ENCODE measurements at places on chromosomes 2 and 18.

DNA sequence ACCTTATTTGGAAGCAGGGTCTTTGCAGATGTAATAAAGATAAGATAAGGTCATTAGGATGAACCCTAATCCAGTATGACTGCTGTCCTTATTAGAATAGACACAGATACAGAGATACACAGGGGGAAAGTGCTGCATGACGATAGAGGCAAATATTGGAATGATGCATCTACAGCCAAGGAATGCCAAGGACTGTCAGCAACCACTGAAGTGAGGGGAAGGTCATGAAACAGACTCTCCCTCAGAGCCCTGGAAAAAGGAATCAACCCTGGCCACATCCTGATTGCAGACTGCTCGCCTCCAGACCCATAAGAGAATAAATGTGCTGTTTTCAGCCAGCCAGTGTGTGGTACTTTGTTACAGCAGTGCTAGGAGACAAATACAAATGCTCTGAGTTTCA is 14.8 kb downstream of the TMEM237 start:
- DNase-seq, result no peak

DNA sequence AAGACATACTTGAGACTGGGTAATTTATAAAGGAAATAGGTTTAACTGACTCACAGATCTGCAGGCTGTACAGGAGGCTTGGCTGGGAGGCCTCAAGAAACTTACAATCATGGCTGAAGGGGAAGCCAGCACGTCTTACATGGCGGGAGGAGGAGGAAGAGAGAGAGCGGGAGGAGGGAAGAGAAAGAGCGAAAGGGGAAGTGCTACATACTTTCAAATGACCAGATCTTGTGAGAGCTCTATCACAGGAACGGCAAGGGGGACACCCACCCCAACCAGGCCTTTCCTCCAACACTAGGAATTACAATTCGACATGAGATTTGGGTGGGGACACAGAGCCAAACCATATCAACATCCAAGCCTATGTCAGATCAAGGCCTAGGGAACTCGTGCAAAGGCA is 24.2 kb downstream of the MYL12B start:
- no peak for DNase-seq

DNA sequence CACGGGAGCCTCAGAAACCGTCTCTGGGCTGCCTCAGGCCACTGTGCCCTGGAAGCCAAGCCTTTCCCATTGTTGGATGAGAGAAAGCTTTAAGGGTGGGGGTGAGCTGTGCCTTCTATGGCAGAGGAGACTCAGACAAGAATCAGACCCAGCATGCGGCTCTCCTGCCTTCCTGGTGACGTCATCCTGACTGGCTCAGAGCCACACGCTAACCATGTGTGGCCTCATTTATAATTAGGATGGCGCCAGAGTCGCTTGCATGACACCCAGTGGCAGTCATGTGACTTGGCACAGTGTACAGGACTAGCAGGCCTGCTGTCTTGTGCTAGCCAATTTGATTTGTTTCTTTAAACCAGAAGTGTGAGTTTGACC is 99.1 kb downstream of the SH3BP4 start:
- peak; percentile 82 for DNase-seq

GRCh38 chr18:5476961-5477800 is 66.6 kb downstream of the EPB41L3 start:
- no peak for DNase-seq

GRCh38 chr18:49849331-49850217 is 36.2 kb upstream of the ACAA2 start:
- DNase-seq, result peak; percentile 86

GRCh38 chr18:63085611-63086010 is 234.0 kb downstream of the BCL2 start:
- no peak for DNase-seq

DNA sequence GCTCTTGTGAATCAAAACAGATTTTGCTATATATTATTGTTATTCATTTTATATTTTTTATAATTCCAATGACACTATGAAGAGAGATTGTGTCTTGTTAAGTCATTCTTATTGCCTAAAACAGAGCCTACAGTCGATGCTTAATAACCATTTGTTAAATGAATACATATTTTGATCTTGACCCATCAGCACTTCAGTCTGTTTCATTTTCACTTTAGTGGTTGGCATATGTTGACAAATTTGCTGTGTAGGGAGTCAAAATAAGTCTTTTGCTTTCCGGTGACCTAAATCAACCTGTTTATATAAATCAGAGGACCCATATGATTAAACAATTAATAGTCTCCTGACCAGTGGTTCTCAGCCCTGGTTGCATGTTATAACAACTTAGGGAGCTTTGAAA is 97.1 kb downstream of the TXNL1 start:
- DNase-seq, result no peak

- DNase-seq, result no peak
Observed at GRCh38 chr2:158718196-158718585, 76.9 kb upstream of the DAPL1 start.

- DNase-seq, result no peak
Observed at GRCh38 chr2:14094592-14094991, 537.9 kb upstream of the LRATD1 start.

DNA sequence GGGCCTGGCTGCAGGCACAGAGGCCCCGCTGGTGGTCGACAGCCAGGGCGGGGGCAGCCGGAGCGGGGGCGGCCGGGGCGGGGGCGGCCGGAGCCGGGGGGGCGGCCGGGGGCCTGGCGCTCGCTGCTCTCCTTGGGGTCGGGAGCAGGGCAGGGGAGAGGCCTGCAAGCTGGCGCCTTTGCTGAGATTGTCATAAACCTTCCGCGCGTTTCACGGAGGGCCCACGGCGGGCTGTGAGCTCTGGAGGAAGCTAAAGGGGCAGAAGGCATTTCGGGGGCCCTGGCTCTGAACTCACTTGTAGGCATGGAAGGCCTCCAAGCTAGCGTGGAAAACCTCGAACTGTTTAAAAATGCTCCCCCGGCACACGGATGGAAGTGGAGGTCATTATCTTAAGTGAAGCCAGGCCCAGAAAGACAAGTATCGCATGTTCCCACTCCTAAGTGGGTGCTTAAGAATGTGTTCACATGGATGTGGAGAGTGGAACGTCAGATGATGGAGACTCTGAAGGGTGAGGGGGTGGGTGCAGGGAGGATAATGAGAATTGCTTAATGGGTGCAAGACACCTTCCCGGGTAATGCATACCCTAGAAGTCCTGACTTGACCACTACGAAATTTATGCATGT is 629 bp downstream of the PRELID3A start:
- no peak for DNase-seq

DNA sequence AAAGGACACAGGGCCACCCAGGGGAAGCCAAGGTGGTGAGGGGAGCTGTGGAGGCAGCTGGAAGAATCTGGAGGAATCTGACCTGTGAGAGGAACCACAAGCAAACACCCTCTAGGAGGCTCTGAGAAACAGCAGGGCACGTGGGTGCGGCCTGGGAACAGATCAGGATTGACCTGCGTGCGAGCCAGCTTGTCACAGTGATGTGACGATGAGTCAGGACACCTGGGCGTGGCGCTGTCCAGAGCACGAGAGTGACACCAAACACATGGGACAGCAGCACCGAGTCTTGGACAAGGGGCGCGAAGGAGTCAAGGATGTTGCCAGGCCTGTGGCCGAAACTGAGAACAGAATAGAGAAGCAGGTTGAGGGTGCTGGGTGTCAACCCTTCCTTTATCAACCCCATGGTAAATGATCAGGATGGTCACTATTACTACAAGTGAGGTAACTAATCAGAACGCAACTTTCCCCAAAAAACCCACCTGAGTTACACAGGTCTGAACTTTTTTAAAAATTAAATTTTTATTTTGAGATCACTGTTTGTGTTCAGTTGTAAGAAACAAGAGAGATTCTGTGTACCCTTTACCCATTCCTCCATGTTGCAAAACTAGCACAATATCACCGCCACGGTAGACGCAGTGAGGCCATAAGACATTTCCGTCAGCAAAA is 637 bp upstream of the SFT2D3 start:
- DNase-seq, result no peak

DNA sequence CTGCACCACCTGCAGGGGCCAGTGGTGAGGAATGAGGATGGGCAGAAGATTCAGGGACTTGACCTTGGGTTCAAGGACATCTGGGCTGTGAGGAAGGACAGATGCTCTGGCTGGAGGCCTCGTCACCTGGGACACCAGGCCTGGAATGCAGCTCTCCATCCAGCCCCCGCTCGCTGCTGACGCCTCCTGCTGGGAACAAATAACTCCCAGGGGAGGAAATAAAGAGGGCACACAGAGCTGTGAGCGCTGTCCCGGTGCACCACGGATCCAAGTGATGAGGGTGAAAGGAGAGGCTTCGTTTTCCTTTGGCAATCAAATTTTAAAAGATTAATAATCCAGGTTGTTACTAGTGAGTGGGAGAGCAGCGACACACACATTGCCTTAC is 368.0 kb upstream of the MYT1L start:
- no peak for DNase-seq

GRCh38 chr2:203565076-203565475 is 30.0 kb upstream of the RAPH1 start:
- DNase-seq, result no peak

GRCh38 chr18:69897397-69898108 is 50.1 kb downstream of the CD226 start:
- DNase-seq, result no peak

- no peak for DNase-seq
Observed at GRCh38 chr2:9641641-9642040, 10.8 kb upstream of the YWHAQ start.

- no peak for DNase-seq
Observed at GRCh38 chr18:4987452-4988405, 209.3 kb downstream of the AKAIN1 start.

- DNase-seq, result no peak
Observed at GRCh38 chr2:45765007-45765727, 113.7 kb downstream of the PRKCE start.

DNA sequence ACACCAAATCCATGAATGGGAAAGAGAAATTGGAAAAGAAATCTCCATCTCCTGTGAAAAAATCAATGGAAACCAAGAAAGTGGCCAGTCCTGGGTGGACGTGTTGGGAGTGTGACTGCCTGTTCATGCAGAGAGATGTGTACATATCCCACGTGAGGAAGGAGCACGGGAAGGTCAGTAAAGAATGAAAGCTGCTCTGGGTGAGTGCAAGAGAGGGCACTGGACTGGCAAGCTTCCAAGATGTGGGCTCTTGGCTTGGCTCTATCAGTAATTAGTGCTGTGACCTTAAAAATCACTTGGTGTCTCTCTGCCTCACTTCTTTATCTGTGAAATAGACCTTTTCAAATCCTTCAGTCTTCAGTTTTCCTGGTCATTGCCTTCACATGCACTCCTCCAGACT is 89.0 kb downstream of the ZNF532 start:
- no peak for DNase-seq

DNA sequence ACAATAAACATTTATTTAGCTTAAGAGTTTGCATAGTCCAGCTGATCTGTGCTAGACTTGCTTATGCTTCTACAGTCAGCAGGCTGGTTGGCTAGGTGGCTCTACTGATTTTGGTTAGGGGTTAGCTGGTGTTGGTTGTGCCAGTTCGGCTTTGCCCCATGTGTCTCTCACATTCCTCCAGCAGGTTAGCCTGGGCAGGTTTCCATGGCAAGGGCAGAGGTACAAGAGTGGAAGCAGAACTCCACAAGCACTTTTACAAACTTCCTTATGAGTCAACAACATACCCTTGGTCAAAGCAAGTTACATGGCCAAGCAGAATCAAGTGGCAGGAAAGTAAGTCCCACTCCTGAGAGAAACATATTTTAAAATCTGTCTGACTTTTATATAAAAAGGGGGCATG is 82.3 kb downstream of the SS18 start:
- DNase-seq, result no peak

DNA sequence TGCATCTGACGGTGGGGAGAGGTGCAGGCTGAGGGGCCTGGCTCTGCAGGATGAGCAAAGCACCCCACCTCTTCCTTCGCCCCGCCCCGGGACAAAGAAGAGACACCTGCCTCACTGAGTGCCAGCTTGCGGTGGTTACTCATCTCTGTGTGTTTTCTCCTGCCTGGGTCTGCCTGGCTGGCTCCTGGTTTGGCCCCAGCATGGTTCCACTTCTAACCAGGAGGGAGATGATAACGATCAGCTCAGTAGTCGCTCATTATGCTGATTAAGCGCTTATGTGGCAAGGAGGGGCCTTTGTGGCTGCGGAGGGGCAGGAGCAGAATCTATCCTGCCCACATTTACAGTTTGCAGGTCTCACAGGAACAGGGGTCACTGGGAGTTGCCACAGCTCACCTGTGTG is 68.7 kb upstream of the EDAR start:
- no peak for DNase-seq

DNA sequence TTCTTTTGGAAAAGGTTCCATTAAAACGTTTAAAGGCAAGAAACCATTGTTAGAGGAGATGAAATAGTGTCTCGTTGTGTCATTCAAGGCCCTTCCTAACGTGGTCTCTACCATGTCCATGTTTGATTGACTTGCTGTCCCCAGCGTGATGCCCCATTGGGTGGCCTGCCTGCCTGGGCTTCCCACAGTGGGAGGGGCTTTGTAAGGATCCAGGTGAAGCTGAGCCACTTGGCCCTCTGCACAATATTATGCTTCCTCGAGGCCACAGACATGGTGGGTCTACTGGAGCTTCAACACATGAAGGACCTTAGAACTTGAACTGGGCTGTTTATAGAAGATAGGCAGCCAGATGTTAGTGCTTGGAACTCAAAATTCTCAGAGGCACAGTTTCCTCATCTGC is 235.3 kb downstream of the FHOD3 start:
- no peak for DNase-seq

GRCh38 chr2:126886211-126886915 is 12.3 kb upstream of the TEX51 start:
- no peak for DNase-seq

DNA sequence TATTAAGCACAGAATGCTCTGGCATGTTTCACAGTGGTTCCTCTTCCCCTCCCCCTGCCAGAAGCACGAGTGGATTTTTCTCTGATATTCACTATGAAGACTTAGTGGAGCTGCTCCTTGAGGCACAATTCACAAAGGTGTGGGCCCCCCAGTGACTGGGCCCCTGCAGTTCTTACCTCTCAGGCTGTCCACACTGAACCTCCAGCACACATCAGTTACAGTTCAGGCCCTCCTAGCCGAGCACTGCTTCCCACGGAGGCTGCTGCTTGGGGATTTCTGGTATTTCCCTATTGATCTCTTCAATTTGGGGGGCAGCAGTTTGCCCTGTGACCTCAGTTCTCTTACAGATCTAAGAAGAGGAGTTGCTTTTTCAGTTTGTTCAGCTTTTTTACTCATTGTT is 236.1 kb downstream of the SH3RF3 start:
- no peak for DNase-seq

- no peak for DNase-seq
Observed at GRCh38 chr18:35936951-35937350, 35.5 kb upstream of the RMP24 start.

GRCh38 chr18:9730786-9731185 is 22.7 kb downstream of the RAB31 start:
- no peak for DNase-seq

All from NCI-H2107 (cell line).